ENCODE measurements at places on chromosomes 2 and 18.

DNA sequence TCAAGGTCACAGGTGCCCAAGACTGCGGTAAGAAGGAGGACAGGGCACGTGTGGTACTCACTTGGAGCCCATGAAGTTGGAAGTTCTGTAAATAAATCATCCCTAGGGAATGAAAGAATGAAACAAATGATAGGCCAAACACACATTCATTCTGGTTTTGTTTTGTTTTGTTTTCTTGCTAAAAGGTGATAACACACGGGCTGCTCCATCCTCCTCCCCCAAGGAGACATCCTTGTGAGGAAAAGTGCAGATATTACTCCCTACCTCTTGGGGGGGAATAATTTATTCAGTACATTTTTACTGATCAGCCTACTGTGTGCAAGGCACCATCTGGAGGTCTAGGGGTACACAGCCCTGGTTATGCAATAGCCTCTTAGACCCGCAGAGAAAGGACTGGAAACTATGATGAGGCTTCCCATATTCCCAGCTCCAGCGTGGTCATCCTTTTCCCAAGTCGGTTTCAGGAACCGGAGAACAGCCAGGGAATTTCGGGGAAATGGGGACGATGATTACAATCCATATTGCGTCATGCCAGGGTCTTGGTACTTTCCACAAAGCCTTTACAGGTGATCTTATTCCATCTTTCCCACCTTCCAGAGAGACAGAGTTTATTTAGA lies 6.3 kb downstream of the RAX start:
- no peak for DNase-seq

- no peak for DNase-seq
Observed at GRCh38 chr2:122734766-122735424, 979.4 kb downstream of the TSN start.

GRCh38 chr2:27353762-27354596 lies 2.6 kb downstream of the GTF3C2 start:
- DNase-seq = no peak

- no peak for DNase-seq
Observed at GRCh38 chr18:49752095-49752457, 61.3 kb downstream of the ACAA2 start.

DNA sequence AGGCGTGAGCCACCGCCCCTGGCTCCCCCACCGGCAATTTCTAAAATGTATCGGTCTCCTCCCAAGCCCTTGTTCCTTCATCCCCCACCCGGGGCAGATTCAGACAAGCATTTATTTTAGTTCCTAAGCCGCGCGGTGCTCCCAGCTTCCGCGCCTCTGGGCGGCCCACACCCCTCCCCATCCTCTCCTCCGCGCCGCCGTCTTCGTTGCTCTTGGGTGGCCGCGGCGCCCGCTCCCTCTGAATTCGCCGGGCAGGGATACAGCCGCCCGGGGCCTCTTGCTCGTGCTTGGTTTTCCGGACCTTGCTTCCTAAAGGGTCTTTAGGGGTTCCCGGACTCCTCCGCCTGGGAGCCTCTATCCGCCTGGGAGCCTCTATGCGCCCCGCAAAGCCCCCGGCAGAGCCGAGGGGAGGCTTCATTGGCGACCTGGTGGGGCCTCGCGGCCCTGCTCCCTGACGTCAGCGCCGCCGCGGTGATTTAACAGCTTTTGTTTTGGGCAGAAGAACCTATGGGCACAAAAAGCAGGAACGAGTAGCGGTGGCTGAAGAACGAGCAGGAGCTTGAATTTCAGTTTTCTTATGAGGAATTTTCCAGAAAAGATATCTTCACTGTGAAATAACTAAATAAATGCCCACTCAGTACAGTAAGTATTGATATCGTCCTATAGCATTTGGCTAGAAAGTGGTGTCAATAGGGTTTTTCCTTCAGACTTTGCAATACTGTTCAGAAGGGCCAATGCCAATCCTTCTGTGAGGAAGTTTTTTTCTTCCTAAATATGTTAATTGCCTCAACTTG lies 37.3 kb downstream of the PRKRA start:
- DNase-seq = peak; percentile 46

GRCh38 chr2:118380915-118381653 lies 292.8 kb downstream of the INSIG2 start:
- DNase-seq = no peak

DNA sequence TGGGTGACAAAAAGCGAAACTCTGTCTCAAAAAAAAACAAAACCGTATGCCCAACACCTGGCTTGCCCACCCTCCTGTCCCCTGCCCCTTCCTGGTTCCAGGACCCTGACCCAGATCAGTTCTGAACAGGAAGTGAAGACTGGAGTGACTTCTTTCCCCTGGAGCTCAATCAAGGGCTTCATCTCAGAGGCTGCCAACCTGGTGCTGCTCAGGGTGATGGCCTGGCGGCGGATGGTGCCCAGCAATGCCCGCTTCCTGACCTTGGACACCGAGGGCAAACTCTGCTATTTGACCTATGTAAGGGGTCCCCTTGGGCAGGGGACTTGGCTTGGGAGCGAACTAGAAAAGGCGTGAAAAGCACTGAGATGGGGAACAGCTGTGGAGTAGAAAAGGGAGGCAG lies 5.9 kb downstream of the CATIP start:
- DNase-seq = no peak

GRCh38 chr2:160492401-160493226 lies 993 bp downstream of the RBMS1 start:
- no peak for DNase-seq

- DNase-seq = no peak
Observed at GRCh38 chr2:111252436-111252835, 131.7 kb downstream of the BCL2L11 start.

GRCh38 chr2:170714381-170715061 lies 616 bp upstream of the SP5 start:
- no peak for DNase-seq

- peak; percentile 26 for DNase-seq
Observed at GRCh38 chr2:24123922-24124580, 782 bp downstream of the FAM228B start.

GRCh38 chr2:74939919-74940812 lies 18.3 kb upstream of the POLE4 start:
- no peak for DNase-seq

GRCh38 chr2:22355816-22356433 lies 1029.1 kb upstream of the KLHL29 start:
- DNase-seq = no peak

DNA sequence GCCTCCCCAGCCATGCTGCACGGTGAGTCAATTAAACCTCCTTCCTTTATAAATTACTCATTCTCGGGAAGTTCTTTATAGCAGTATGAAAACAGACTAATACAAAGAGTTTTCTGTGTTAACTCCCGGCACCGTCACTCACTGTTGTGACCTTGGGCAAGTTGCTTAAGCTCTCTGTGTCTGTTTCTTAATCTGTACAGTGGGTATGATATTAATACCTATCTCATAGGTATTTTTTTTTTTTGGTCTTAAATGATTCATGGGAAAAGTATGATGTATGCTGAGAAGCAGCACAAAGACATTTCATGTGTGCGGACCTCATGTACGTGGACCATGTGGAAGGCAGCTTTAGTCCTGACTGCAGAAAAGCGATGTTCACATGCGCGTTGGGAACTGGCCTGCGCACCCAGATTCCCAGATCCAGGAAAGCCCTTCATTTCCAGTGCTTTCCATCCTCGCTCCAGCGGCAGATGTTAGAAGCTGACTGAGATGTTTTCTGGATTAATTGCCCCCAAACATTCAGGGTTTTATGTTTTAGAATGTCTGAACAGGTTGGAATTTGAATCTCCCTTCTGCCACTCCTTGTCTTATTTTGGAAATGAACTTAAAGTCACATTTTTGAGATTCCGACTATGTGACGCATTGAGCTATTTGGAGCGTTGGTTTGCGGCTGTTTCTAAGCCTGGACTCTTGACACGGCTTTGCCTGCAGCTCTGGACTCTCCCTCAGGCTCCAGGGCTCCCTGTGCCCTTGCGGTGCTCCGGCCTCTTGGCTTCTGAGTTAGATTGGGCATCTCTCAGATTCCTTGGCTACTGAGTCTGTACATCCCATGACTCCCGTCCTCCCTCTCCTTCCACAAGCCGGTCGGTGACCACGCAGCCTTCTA lies 61.4 kb downstream of the SLC4A3 start:
- DNase-seq = no peak

DNA sequence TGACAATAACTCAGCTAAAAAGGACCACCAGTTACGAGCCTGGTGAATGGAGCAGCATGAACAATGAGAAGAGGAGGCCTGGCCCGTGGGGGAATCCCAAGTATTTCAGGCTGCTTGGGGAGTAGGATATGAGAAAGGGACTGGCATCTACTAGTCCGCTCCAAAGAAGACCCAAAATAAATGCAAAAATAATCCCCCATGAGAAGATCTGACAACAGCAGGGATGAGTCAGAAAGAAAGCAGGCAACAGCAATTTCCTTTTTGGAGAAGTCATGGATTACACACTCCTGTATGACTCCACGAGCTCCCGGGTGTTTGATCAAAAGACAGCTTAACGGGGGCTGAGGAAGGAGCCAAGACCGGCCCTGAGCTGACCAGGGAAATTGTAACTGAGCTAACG lies 111.4 kb downstream of the SOX11 start:
- DNase-seq = no peak

GRCh38 chr18:74563999-74564398 lies 29.7 kb downstream of the CNDP1 start:
- no peak for DNase-seq

DNA sequence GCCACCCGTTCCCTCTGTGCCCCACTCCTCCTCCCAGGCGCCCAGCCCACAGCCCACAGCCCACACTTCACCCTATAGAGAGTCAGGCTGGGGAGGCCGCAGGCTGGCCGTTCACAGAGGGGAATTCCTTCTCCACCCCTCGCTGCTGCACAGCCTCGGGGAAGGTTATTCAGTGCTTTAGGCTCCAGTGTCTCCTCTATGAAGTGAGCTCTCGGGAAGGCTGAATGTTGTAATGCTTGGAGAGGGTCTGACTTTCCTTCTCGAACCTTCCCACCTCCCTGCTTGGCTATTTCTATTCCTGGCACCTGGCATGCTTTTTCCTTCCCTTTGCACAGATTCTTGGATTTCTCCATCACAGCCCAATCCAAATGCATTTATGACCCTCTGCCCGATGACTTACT lies 62.5 kb upstream of the SMAD7 start:
- no peak for DNase-seq

DNA sequence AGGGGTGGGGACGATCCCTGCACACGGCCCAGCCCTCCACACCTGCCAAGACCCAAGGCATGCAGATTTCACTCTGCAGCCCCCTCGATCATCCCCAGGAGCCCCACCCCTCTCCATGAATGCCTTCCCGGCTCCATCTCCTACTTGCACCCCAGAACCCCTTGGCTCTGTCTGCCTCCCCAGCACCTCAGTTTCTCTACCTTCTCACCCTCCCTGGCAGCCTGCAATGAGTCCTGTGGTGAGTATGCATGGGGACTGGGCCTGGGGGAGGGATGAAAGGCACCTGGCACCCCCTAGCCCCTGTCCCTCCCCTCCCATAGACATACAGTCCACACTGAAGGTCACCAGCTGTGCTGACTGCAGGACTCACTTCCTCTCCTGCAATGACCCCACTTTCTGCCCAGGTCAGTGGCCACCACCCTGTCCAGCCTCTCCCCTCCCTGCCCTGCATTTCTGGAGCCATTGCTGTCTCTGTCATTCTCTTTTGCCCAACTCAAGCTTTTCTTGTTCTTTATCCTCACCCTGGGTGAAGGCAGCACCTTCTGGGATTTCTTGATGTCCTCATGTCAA lies 1.0 kb downstream of the TEX51 start:
- no peak for DNase-seq

GRCh38 chr2:71224935-71225334 lies 2.0 kb downstream of the PAIP2B start:
- DNase-seq = no peak

- no peak for DNase-seq
Observed at GRCh38 chr2:219886615-219887014, 259.2 kb downstream of the SLC4A3 start.

DNA sequence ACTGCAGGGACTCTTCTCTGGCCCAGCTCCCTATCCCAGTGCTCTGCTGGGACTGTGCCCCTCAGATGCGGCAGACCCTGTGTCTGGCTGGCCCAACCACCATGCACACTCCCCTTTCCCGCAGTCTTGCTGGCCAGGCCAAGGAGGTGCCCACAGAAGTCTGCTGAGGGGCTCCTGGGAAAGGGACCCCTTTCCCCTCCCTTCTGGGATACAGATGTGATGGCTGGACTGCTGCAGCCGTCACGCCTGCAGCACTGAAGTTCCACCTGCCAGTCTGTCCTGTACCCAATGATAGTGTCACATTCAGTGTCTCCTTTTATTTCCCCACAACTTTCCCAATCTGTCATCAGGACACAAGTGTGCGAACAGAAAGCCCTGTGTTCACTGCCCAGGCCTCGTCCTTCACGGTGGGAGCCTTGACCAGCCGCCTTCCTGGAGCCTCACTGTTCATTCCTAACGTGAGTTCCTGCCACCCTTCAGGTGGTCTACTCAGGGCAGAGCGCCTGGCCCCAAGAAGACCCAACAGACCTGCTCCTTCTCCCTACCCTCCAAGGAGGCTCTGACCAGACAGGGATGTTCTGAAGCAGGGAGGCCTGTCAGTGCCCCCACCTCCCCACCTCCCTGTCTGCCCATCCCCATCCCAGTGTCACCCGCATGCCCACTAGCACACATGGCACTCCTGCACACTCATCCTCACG lies 47.1 kb downstream of the ANKMY1 start:
- DNase-seq = no peak

GRCh38 chr2:16050261-16050907 lies 110.0 kb downstream of the MYCN start:
- no peak for DNase-seq

- peak; percentile 18 for DNase-seq
Observed at GRCh38 chr2:96916646-96917543, 47.0 kb upstream of the SEMA4C start.

Data from NCI-H1092 (cell line).